NCI-H2029 (cell line): ENCODE measurements at places on chromosomes 3 and 15.

GRCh38 chr3:194637066-194637465 is 3.8 kb upstream of the TMEM44 start:
- DNase-seq, result no peak

- DNase-seq, result no peak
These were observed 965 bp upstream of the CRBN start for GRCh38 chr3:3180456-3180855.

DNA sequence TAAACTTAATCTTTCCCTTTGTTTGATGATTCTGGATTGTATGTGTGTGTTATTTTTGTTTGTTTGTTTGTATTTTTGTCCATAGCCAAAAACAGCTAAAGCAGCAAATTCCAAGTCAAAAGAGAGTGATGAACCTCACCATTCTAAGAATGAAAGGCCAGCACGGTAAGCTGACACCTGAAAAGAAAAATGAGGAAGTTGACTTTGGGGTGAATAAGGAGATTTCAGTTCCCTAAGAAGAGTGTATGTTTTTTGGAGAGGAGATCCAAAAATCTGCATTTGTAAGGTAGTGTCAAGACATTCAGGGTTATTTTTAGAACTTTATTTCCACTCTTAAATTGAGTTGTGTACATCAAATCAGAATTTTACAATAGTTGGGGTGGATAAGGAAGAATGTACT is 52.3 kb upstream of the UTS2B start:
- DNase-seq, result no peak

GRCh38 chr15:25397100-25397499 is 41.7 kb downstream of the UBE3A start:
- DNase-seq, result no peak

DNA sequence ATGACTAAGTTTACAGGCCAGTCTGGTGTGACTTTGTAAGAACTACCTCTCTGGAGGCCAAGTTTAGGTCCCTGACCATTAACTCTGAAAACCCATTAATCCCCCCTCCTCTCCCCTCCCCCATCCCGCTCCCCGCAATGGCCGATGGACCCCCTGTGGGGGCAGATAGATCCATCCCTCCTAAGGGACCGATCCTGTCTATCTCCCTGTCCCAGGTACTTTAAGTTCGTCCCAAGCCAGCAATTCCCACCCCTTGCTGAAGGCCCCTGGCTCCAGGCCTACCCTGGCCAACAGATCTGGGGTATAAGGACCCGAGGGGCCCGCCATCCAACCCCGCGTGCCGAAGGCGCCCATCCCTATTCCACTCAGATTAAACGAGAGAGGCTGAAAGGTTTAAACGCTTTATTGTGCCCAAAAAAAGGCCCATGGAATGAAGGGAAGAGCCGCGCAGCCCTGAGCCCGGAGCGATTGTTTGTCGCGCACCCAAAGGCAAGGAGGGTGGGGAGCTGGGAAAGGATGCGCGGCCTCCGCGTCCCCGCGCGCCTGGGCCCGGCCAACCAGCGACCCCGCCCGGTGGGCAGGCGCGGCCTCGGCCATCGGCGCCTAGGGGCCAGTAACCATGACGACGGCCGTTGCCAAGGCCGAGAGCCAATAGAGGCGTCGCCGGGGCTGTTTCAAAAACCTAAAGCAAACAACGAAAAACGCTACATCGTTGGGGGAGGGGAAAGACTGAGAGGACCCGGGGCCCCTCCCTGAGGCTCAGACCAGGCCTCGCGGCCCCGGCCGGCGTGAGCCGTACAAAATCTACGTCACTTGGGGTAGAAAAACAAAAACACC is 35.9 kb downstream of the HMCES start:
- DNase-seq, result peak; percentile 80

DNA sequence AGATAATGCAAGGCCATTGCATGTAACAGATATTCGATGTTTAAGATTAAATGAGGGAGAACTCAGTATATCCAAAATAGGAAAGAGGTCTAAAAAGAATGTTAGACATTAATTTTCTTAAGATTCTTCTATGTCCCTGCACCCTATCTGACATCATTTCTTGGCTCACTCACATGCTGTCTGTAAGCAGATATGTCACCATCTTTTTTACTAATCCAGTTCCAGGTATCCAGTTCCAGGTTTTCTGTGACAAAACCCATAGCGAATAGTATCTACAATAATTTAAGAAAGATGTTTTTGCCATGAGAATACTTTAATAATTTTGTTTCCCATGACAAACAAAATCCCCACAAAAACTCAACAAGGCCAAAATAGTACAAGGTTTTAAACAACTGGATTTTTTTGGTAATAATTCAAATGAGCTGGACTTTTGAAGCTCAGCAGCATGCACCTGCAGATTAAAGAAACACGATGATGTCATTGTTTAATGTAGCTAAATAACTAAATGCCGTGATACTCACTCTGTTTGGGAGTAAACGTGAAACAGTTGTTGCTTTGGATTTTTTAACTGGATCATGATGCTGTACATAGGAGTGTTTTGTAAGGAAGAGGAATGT is 867.6 kb downstream of the EPHA3 start:
- DNase-seq, result no peak

- no peak for DNase-seq
These were observed 30.5 kb upstream of the SRGAP3 start for GRCh38 chr3:9279966-9280365.

DNA sequence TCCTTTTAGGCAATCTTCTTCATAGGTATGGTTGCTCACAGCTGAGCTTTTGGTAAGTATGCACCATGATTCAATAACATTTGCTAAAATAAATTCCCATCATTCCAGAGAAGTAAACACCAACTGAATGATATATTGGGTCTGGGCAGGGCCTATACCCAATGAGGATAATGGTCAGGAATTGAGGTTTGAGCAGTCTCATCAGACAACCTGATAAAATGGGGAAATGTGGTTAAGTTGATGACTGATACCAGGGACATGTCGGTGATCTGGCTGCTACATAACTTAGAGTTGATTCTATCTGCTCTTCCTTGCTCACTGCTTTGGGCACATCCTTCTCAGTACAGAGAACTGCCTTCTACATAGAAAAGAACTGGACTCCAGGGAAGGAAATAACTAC is 92.9 kb downstream of the GPR156 start:
- no peak for DNase-seq

DNA sequence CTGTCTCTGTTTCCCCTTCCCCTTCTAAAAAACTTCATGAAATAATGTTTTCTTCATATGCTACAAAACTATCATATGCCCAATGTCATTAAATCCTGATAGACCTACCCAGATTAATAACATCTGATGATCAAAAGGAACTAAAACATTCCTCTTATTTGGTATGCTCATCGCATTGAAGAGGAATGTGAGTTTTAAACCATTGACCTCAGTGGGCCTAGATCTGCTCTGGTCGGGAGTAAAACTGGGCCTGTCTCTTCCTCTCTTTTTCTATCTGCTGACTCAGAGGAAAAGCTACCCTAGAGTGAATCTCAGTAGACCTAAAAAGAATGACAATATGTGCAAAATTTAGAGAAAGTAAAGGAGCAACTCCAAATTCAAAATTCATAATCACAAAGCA is 275.8 kb downstream of the SATB1 start:
- DNase-seq, result no peak

DNA sequence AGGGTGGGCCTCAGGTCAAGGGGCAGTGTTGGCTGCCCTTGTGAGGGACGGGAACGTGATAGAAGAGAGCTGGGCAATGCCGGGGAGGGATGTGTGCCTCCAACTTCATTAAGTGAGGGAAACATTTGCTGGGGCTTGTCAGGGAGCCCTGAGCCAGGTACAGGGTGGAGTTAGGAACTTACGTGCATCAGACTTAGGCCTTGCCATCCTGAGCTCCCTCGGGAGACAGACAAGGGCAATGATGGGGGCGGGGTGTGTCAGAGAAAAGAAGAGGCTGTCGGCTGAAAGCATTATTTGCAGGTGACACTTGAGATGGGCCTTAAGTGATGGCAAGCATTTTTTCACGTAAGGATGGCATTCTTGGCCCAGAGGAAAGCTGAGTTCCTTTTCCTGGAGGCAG is 1.6 kb downstream of the FAM131A start:
- DNase-seq, result peak; percentile 36

DNA sequence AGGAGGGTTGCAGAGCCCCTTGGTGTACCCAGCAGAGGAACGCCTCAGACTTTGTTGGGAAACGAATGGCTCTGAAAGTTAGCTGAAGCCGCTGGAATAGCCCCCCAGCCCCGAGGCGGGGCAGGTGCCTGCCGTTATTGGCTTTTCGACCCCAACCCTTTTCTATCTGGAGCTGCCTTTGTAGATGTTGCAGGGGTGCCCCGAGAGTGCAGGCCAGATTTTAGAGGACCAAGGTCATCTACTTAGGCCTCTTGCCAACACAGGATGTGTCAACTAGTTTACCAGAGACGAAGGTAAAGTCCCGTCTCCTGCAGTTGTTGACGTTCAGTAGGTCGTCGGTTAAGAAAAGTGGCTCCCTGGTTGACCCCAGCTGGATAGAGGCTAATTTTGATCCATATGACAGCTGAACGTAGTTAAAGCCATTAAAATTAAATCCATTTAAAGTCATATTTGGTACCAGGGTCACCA is 579 bp upstream of the UBE3A start:
- no peak for DNase-seq

GRCh38 chr3:80649170-80649569 is 881.4 kb upstream of the ROBO1 start:
- DNase-seq, result no peak

GRCh38 chr3:188663839-188664238 is 507.9 kb upstream of the TPRG1 start:
- no peak for DNase-seq

DNA sequence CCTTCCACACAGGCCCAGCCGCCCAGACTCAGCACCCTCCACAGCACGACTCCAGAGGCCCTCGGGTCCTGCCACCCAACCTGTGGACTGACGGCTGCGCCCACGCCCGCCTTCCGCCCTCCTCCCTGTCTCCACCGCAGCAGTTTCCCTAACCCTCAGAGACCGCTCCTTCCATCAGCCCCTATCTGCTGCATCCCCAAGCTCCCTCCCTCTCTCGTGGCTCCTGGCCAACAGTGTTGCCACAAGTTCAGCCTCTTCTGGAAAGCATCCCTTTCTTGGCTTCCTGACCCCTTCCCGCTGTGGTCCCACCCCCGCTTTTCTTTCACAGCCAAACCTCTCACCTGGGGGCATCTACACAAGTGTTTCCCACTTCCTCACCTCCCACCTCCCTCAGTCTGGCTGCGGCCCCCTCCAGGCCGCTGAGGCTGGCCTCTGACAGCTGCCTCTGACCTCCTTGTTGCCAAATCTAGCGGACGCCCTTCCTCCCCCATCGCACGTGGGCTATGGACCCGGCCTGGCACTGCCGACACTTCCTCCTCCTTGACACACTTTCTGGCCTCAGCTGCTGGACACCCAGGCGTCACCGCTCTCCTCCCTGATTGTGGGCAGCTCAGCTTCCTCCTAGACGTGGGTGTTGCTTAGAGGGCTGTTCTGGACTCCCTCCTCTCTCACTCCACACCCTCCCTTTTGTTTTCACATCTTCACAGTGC is 168.8 kb upstream of the TLE3 start:
- DNase-seq, result no peak

GRCh38 chr15:46127361-46127874 is 492.6 kb downstream of the SQOR start:
- DNase-seq, result no peak

GRCh38 chr3:169241991-169242707 is 421.4 kb downstream of the MECOM start:
- DNase-seq, result no peak
